Chondrocyte (in vitro differentiated cells): ENCODE measurements at places on chromosomes 4 and X. TPM values are rescaled to one million over a fixed set of nuclear protein-coding genes. Genes with fewer than 3 reads are reported as not detected.

Gene HS3ST1
- not detected in 3 replicates for total RNA-seq

Gene BEX3
- total RNA-seq: 139 to 196 TPM (median 148 TPM) in 3 replicates

Gene PPP2R3B
- 27.1 to 30.5 TPM (median 30.0 TPM) in 3 replicates for total RNA-seq

Gene DUX4
- not detected in 3 replicates for total RNA-seq

Gene TKTL2
- total RNA-seq: not detected in 3 replicates

Gene KLHL4
- 2.0 to 2.6 TPM (median 2.0 TPM) in 3 replicates for total RNA-seq

Gene GLOD5
- not detected in 3 replicates for total RNA-seq

Gene KLKB1
- total RNA-seq: 0.17 to 0.63 TPM in 2 of 3 replicates, not detected in the other

Gene FAM47E
- 0.73 to 1.2 TPM (median 0.92 TPM) in 3 replicates for total RNA-seq

Gene RPL34
- total RNA-seq: 729 to 861 TPM (median 741 TPM) in 3 replicates

Gene CT45A10
- total RNA-seq: not detected in 3 replicates

Gene HSFX2
- not detected in 3 replicates for total RNA-seq

Gene ADH1A
- not detected in 3 replicates for total RNA-seq

Gene MAGEC3
- total RNA-seq: not detected in 3 replicates

Gene SPANXA1
- not detected in 3 replicates for total RNA-seq

Gene PPP1R2C
- total RNA-seq: not detected in 3 replicates

Gene TMPRSS11D
- not detected in 3 replicates for total RNA-seq

Gene HTR2C
- total RNA-seq: not detected in 3 replicates

Gene SH2D1A
- 0.82 TPM in 1 of 3 replicates, not detected in the others for total RNA-seq

Gene PPP4R3C
- not detected in 3 replicates for total RNA-seq

Gene GAGE13
- total RNA-seq: not detected in 3 replicates

Gene CT45A2
- not detected in 3 replicates for total RNA-seq

Gene FGFBP1
- total RNA-seq: not detected in 3 replicates

Gene ADGRG4
- 0.24 to 0.36 TPM (median 0.30 TPM) in 3 replicates for total RNA-seq

Gene LNX1
- 1.1 to 2.3 TPM (median 1.8 TPM) in 3 replicates for total RNA-seq

Gene DKC1
- total RNA-seq: 31.1 to 38.1 TPM (median 31.2 TPM) in 3 replicates

Gene USP26
- 0.17 TPM in 1 of 3 replicates, not detected in the others for total RNA-seq

Gene HPGDS
- not detected in 3 replicates for total RNA-seq

Gene SYN1
- total RNA-seq: 2.6 to 5.9 TPM (median 3.7 TPM) in 3 replicates

Gene ATP7A
- 11.6 to 14.9 TPM (median 12.1 TPM) in 3 replicates for total RNA-seq

Gene BEX2
- 1.7 to 7.3 TPM (median 6.9 TPM) in 3 replicates for total RNA-seq

Gene RTL3
- total RNA-seq: 0.22 to 0.28 TPM (median 0.24 TPM) in 3 replicates

Gene PNMA6A
- total RNA-seq: 0.97 to 5.9 TPM (median 4.7 TPM) in 3 replicates

Gene C4orf36
- 0.60 TPM in 1 of 3 replicates, not detected in the others for total RNA-seq

Gene SMC1A
- 42.8 to 69.5 TPM (median 44.4 TPM) in 3 replicates for total RNA-seq

Gene SLC2A9
- total RNA-seq: 0.72 to 0.95 TPM in 2 of 3 replicates, not detected in the other

Gene SMR3B
- total RNA-seq: not detected in 3 replicates

Gene VAMP7
- total RNA-seq: 35.7 to 40.3 TPM (median 37.4 TPM) in 3 replicates

Gene CORIN
- 1.9 to 4.4 TPM (median 2.1 TPM) in 3 replicates for total RNA-seq

Gene IKBKG
- 21.6 to 28.3 TPM (median 22.4 TPM) in 3 replicates for total RNA-seq

Gene ASB5
- 0.90 TPM in 1 of 3 replicates, not detected in the others for total RNA-seq

Gene HMX1
- 3.7 TPM in 1 of 3 replicates, not detected in the others for total RNA-seq

Gene TDO2
- not detected in 3 replicates for total RNA-seq

Gene SORBS2
- total RNA-seq: 41.8 to 105 TPM (median 104 TPM) in 3 replicates

Gene CTAG1A
- not detected in 3 replicates for total RNA-seq

Gene ARMCX1
- 36.0 to 46.1 TPM (median 36.7 TPM) in 3 replicates for total RNA-seq

Gene APOOL
- 23.6 to 33.0 TPM (median 25.6 TPM) in 3 replicates for total RNA-seq

Gene MAGEB2
- not detected in 3 replicates for total RNA-seq

Gene IL3RA
- total RNA-seq: 0.23 to 0.47 TPM in 2 of 3 replicates, not detected in the other

Gene RBM47
- 0.12 to 0.26 TPM (median 0.12 TPM) in 3 replicates for total RNA-seq

Gene CD99
- 381 to 570 TPM (median 560 TPM) in 3 replicates for total RNA-seq

Gene PRR32
- not detected in 3 replicates for total RNA-seq

Gene LRP2BP
- 0.46 to 0.52 TPM (median 0.49 TPM) in 3 replicates for total RNA-seq

Gene FOXR2
- total RNA-seq: not detected in 3 replicates

Gene DRD5
- total RNA-seq: not detected in 3 replicates

Gene AKAP4
- not detected in 3 replicates for total RNA-seq

Gene WWC2
- total RNA-seq: 41.5 to 54.5 TPM (median 48.0 TPM) in 3 replicates
